HTR-8/SVneo (cell line): ENCODE measurements at places on chromosomes 11 and 22.

- no peak for DNase-seq
Observed at GRCh38 chr11:77967753-77968152, 26.7 kb downstream of the INTS4 start.

DNA sequence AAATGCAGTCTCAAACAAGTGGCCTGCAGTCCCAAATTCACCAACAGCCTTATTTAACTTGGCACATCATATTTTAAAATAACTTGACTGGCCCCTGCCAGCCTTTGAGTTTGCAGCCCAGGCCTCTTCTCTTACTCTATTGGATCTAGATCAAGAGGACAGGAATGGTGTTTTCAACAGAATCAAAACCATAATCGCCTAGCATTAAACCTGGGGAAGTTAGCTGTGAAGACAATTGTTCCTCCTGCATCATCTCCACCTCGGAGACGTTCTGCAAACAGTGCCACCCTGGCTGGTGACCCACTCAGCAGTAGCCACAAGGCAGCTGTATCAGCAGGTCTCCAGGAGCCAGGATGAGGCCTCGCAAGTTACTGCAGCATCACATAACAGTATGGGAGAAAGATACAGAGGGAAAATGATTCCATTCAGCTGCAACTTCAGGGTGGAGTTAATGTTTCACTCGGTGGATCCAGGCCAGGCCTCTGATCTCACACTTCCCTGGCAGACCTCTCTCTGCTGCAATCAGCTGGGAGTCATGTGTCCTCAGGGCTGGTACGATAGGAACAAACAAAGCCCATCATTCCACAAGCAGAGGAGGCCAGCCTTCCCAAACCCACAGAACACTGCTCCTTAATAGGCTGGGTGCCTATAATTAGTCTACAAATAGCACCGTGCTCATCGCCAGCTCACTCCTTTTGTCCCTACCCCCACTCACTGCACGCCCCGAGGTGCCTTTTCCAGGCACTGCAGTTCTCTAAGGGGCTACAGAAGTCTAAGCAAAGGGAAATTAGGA lies 18.6 kb upstream of the SCN2B start:
- no peak for DNase-seq

- DNase-seq, result no peak
Observed at GRCh38 chr22:28245579-28246224, 326.6 kb upstream of the PITPNB start.

DNA sequence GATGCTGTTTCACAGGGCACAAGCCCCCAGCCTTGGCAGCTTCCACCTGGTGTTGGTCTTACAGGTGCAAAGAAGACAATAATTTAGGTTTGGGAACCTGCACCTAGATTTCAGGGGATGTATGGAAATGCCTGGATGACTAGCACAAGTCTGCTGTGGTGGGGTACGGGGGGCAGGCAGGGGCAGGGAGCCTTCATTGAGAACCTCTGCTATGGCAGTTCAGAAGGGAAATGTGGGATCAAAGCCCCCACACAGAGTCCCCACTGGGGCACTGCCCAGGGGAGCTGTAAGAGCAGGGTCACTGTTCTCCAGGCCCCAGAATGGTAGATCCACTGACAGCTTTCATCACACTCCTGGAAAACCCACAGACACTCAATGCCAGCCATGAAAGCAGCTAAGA lies 686.5 kb downstream of the FAM181B start:
- DNase-seq, result no peak

DNA sequence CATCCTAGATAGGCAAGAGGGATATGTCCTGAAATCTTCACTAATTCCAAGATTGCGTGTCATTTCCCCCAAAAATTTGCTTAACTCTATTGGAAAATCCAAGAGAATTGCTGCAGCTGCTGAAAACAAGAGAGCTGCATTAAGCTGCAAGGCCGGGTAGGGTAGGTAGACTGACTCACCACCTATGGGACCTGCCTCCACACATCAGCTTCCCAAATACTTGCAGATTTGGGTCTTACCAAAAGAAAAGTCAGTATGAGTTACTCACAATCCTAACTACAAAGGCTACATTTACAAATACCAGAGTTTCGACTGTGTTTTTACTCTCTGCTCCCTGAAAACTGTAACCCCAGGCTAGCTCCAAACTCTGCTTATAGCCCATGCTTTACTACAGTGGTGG lies 142.5 kb upstream of the TEAD1 start:
- DNase-seq, result no peak

DNA sequence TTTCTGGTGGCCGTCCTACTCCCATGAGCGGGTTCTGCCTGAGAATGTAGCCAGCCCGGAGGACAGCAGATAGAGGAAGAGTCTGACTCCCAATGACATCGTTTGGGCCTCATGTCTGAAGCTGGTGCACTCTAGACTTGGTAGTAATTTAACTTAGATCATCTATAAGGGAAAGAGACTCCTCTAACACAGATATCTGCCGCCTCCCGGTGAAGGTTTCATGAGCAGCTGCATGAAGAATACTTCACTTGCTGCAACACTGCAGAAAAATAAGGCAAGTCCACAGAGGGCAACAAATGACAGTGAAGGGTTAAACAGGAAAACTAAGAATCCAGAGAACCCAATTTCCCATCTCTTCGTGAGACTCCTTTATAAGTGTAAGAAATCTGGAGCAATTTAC lies 5.9 kb upstream of the ARL2 start:
- no peak for DNase-seq

DNA sequence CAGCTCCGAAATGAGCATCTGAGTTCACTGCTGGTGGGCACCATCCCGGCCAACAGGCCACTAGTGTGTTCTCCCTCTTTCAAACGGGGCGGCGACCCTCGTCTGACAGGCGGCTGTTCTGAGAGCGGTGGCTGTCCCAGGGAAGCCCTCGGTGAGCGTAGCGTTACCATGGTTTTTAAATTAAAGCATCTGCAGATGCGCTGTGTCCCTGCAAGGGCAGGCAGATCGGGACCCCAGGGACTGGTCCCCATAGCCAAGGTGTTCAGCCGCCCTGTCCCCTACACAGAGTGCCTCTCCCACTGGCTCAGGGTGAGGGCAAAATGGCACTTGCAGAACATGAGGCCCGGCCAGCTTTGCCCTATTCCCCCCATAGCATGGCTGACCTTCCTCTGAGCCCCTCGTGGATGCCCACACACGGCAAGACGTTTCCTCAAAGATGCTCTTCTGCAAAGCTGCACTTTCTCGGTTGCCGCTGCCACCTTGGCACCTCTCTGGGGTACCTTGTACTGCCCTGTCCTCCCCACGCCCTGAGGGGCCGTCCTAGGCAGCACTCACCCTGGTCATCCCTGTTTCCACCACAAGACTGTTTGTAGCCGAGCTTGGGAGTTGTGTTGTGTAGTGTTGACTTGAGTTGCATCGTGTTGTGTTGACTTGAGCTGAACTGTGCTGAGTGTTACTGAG lies 51.9 kb upstream of the KCNQ1OT1 start:
- no peak for DNase-seq

- DNase-seq, result no peak
Observed at GRCh38 chr11:45021692-45022141, 71.0 kb upstream of the TP53I11 start.

DNA sequence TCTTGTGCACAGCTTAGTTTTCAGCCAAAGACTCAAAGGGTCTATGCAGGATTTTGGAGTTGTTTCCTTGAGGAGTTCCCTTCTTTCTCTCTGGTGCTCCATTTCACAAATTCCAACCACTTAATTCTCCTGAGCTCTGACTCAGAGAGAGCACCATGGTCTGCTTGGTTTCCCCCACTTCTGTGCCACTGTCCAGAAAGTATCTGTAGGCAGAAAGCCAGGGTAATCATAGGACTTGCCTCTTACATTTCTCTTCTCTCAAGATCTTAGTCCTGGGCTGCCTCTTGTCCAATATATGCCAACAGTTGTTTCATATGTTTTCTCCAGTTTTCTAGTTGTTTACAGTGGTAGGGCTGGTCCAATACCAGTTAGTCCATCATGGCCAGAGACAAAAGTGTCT lies 6.4 kb upstream of the MRGPRD start:
- DNase-seq, result no peak

DNA sequence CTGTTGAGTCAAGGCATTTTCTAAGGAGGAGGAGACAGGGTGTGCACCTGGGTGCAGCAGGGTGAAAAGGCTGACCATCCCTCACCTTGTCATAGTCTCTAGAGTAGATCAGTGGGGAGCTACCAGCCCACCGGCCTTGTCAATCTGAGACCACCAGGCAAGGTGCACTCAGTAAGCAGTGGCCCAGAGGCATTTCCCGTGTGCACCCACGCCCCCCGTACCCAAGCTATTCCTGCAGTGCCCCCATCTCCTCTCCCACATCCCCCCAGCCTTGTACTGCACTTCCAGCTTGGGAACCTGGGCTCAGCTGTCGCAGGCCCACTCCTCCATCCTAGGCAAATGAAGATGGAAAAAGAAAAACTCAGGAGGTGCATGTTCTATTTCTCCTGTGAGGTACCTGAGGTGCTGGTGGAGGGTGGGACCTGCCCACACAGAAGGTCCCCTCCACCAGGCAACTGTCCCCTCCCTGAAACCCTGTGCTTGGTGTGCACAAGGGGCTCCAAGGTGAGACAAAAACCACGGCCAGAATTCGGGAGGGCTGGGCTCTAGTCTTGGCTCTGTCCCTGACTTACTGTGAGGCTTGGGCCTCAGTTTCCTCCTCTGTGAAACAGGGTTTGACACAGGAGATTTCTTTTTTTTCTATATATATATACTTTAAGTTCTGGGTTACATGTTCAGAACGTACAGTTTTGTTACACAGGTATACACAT lies 8.4 kb downstream of the P2RY2 start:
- DNase-seq, result no peak

GRCh38 chr11:108037636-108038035 lies 28.9 kb downstream of the CUL5 start:
- no peak for DNase-seq

GRCh38 chr11:34626393-34626792 lies 5.5 kb downstream of the EHF start:
- DNase-seq, result no peak

- DNase-seq, result no peak
Observed at GRCh38 chr22:49885281-49885680, 31.6 kb downstream of the ZBED4 start.

GRCh38 chr11:123187248-123187647 lies 7.8 kb downstream of the CLMP start:
- no peak for DNase-seq

DNA sequence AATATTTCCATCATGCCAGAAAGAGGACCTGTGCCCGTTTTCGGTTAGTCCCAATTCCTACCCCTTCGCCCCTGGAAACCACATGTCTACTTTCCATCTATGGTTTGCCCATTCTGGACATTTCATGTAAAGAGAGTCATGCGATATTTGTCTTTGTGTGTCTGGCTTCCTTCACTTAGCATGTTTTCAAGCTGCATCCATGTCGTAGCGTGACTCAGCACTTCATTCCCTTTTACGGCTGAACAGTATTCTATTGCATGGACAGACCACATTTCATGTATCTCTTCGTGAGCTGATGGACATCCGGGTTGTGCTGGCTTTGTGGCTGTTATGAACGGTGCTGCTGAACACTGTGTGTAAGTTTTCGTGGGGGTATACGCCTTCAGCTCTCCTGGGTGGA lies 43.4 kb downstream of the SCUBE1 start:
- no peak for DNase-seq

GRCh38 chr11:59223611-59224010 lies 10.9 kb upstream of the MPEG1 start:
- DNase-seq, result no peak

DNA sequence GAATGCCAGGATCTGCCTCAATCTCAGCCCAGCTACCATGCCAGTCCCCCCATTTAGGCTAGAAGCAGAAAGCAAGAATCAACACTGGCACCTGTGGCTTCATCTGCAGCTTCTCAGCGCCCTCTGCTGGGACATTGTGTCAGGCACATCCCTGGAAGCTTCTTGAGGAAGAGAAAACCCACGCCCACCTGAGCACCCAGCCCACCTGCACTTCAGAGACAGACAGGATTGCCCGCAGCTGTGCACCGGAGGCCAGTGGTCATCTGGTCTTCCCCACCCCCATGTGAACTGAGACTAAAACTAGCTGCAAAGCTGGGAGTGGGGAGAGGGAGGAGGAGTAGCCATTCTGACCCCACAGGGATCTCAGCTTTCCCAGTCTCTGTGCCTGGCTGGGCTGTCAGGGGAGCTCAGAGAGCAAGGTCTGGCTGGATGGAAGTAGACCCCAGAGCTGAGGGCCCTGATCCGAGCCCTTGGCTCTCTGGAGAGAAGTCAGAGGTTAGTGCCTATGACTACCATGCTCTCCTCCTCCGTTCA lies 66.8 kb downstream of the FEZ1 start:
- DNase-seq, result peak; percentile 48

DNA sequence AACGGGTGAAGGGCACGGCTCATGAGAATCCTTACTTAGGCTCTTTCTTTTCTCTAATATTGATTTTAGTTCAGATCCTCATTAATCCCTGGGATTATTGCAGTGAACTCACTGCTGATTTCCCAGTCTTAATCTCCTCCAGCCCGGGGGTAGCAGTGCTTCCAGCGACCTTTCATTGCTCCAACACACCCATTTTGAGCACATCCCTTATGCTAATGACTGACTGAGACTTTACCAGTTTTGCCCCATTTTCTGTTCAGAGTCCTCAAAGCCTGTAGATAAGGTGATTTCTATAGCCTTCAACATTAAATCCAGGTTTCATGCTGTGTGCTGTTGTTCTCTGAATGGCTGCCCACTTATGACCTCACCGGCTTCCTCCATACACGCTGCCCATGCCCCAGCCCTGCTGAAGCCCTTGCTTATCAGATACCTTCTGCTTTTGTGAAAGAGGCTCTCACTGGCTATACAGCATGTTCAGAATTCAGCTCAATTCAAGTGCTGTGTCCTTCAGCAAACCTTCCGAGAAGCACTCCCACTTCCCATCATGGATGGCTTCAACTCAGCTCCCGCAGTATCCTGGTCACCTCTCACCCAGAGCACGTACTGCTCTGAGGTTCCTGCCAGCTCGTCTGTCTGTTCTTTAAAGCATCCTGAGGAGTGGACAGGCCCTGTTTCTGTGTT lies 49.0 kb downstream of the PPFIA1 start:
- no peak for DNase-seq

DNA sequence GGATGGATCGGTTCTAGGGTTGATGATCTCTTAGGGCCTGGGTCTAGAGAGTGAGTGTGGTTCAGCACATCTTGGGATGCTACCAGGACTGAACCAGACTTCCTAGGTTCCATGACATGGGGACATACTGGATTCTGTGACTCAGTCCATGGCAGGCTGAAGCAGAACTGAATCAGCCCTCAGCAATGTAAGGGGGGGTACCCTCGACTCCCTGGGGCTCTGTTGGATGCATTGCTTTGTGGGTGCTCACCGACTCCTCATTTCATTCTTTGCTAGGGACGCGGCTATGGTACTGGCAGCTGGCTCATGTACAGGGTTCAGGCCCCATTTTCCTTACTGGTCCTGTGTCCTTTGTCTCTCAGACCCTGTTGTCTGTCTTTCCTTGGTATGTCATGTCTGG lies 733 bp upstream of the GRAMD1B start:
- no peak for DNase-seq

- peak; percentile 80 for DNase-seq
Observed at GRCh38 chr11:66142370-66143263, 72.5 kb downstream of the PACS1 start.
